ENCODE measurements at places on chromosomes 2 and 18.

DNA sequence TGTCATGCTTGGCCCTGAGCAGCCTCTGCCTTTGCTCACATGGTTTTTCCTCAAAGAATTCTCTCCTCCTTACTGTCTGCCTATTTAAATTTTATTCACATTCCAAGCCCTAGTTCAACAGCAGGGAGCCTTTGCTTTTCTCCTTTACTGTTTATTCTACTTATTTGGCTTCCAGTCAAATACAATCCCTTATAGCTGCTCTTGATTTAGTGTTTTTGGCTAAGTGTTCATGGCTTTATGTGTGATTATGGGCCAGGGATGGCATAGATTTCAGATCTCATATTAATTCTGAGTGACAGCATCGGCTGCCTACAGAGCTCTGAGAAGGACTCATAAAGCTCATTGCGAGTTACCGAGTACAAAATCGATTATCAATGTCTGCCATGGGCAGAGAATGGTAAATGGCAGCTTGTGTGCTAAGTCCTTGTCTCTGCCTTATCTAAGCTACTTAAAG, 106.7 kb downstream of the METTL8 start:
- no peak for DNase-seq

- DNase-seq = no peak
Measured at GRCh38 chr2:240211598-240212424, 71.4 kb upstream of the OTOS start.

DNA sequence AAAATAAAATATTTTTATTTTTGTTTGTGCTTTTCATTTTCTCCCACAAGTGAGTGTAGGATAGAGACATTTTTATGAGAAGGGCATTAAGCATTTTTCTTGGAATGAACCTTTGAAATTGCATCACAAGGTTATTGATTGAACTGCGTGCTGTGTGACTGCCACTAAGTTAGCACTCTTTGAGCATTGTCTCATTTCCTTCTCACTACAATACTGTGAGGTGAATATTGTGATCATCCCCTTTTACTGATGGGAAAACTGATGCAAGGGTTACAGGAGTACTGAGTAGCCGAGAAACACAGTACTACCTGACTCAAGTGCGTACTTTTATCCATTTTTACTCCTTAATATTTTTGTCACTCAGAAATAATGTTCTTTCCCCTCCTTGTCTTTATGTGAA, 2.0 kb downstream of the NBEAL1 start:
- DNase-seq = no peak

DNA sequence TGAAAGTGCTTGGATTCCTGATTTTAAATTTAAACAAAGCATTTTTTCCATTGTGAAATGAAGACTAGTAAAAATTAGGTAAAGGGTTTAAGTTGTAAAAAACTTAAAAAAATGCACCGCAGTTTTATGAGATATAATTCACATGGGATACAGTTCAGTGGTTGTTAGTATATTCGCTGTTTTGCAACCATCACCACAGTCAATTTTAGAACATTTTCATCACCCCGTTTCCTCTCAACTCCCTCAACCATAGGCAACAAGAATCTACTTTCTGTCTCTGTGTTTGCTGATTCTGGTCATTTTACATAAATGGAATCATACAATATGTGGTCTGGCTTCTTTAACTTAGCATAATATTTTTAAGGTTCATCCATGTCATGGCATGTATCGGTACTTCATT, 4.0 kb downstream of the DGKD start:
- DNase-seq = no peak

DNA sequence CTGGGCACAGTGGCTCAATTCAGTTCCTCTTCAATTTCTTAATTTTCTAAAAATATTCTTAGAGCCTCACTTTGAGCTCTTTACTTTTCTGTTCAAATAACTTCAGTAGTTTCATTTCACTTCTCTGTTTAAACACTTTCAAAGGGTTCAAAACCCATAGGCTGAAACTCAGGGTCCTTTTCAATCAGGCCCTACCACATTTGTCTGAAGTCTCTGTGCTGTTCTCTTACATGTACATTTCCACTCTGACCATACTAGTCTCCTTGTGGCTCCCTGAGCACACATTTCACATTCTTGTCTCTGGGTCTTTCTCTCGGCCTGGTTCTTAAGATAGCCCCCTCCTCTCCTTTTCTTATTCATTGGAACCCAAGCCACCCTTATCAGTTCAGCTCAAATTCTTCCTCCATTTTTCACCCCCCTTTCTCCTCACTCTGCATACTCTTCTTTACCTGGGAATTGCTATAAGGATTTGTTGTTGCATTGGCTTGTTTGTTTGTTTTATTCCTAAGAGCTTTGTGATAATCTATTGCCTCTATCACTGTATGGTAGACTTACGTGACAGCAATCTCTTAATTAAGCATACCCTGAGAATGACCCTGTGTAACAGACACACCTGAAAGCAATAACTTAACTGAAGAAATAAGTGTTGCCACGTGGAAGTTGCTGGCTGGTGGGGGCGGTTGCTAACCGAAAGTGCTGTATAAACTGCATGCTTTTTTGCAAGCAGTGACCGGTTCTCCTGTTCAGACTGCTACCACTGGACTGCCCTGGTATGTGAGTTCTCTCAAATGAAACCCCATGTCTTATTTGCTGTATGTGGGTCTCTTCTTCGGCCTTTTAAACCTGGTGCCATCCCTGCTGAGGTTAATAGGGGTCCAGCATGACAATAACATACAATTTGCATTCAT, 27.7 kb upstream of the ACADL start:
- DNase-seq = no peak

DNA sequence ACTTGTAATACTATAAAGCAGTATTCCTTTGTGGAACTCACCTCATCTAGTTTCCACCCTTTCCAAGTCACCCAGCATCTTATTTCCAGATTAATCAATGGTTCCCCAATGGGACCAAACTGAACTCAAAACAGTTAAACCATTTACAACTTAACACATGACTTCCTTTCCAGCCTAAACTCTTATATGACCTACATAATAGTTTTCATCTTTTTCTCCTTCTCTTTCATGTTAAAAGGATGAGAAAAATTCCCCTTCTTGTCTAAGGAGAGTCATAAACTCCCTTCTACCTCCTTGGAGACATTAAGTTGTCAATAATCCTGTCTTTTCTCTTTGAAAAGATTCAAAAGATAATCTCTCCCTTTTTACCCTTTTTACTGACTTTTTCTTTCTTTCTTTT, 6.7 kb downstream of the PPP3R1 start:
- no peak for DNase-seq

- no peak for DNase-seq
Measured at GRCh38 chr2:39306626-39307025, 62.9 kb upstream of the CDKL4 start.

DNA sequence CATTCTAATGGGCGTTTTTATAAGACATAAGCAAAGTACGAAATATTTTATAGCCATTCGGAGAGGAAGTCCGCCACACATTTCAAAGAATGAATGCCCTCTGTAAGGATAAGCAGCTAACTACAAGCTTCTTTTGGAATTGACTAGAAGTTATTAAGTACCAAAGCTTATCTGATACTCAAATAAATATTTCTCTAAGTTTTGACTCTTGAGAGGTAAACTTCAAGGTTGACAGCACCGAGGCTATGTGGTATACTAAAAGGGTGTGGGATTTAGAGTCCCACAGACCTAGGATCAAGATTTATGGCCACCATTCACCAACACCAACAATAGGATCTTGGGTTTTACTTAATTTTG, 48.1 kb upstream of the MSH2 start:
- no peak for DNase-seq

DNA sequence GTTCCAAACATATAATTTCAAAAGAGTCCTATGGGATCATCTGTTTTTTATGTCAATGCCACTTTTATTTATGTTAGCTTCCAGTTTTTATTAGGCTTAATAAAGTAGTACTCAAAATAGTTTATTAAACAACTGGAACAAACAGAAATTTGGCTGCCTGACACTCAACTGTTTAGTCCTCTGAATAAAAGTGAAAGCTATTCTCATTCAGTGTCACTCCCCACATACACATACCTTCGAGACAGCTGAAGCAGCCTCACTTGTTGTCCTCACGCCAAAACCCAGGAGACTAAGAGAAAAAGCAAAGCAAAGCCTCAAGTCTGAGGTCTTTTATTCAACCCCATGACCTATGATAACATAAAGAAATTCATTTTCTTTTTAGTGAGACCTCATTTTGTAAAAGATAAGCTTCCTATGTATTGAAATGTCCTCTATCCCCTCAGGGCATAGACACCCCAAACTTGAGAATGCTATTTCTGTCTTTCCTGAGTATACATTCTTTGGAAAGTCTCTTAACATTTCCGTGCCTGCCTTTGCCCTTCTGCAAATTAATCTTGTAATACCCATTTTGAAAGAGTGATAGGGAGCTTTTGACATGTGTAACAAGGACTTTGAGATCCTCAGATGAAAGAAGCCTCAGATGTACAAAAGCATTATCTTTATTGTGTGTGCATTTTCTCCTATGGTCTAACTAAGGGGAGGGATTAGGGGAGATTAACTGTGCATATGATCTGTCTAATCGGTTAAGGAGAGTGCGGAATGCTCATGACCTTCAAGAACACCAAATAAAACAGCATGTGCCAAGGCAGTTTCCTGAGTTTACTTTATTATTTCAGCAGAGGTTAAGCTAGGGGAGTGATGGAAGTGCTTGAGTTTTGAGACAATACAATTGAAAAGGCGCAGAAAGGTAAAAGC, 1523.7 kb upstream of the PIK3C3 start:
- no peak for DNase-seq

DNA sequence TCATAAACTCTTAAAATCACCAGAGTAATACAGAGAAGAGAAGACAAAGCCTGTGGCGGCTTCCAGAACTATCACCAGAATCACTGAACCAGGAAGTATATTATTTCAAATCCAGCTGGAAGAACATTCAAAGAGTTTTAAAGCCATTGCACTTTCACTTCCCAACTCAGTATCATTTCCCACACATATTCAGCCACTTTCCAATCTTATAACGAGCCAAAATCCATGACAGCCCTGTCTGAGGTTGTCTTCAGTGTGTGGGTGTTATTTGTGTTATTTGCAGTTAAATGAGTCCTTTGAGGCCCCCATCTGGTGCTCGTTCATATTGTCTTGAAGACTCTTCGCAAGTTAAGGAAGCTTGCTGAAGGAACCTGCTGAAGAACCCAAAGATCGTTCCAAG, 559.9 kb downstream of the TSN start:
- DNase-seq = no peak

DNA sequence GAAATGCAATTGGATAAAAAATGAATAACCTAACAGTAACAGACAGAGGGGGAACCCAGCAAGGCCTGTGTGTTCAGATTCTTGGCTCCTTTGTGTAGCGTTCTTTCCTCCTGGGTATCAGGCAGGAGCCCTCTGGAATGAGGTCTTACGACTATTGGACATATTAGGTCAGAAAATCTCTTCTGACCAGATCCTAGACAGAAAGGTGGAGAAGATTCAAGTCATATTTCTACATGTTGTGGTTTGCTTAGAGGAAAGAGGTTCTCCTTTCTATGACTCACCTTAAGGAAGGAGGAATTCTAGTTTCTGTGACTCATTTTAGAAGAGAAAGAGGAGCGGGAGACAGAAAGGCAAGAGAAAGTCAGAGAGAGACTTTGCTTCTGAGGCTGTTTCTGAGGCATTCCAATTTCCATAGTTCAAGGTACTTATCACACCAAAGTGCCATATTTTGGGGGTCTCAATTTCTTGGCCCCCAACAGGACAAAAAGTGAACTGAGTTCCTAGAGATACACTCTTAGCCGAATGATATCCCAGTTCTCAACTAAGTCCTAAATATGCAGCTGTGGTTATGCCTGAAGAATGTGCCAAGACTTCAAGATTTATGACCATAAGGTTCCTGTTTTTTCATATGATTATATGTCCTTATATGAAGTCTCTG, 618.6 kb downstream of the ZEB2 start:
- no peak for DNase-seq

GRCh38 chr2:143742581-143742980, 613.4 kb downstream of the ARHGAP15 start:
- DNase-seq = no peak

- no peak for DNase-seq
Measured at GRCh38 chr2:224287531-224287930, 114.4 kb downstream of the FAM124B start.

DNA sequence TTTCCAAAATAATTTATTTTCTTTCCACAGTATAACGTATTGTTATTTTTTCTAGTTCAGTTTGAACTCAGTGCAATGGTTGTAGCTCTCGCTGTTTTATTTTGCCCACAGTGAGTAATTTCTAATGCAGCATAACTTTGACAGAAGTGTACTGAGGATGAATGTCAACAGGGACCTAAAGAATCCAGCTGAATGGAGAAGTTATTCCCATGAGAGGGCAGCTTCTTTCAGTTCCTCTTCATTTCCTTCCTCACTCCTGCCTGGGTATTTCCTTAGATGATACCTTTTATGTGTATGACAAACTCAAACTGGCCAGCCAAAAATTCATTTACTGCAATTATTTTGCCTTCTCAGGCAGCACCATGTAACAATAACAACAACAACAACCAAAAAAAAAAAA, 1223.1 kb upstream of the ZEB2 start:
- no peak for DNase-seq

GRCh38 chr2:237353215-237353614, 60.7 kb downstream of the COL6A3 start:
- no peak for DNase-seq

GRCh38 chr2:207121784-207122183, 44.0 kb downstream of the KLF7 start:
- no peak for DNase-seq

- DNase-seq = no peak
Measured at GRCh38 chr18:28789502-28789901, 612.6 kb upstream of the CDH2 start.

GRCh38 chr18:37668971-37669747, 103.6 kb upstream of the CELF4 start:
- DNase-seq = no peak

DNA sequence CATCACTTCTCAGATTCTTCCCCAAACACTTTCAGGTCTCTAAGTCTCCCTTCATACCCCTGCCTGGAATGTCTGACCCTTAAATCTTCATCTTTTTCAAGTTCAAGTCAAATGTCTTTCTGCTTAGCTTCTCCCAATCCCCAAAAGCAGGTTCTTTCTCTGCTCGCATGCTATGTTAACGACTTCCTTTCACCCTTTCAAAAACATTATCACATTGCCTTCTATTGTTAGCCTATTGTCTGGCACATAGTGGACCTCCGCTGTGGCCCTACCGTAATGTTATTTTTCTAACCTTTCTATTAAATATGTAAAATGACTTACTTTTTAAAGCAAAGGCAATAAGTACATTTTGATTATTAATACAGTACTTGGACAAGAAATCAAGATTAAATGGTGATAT, 2.2 kb downstream of the CDKL4 start:
- DNase-seq = no peak
